ENCODE measurements at places on chromosomes 1 and 21.

DNA sequence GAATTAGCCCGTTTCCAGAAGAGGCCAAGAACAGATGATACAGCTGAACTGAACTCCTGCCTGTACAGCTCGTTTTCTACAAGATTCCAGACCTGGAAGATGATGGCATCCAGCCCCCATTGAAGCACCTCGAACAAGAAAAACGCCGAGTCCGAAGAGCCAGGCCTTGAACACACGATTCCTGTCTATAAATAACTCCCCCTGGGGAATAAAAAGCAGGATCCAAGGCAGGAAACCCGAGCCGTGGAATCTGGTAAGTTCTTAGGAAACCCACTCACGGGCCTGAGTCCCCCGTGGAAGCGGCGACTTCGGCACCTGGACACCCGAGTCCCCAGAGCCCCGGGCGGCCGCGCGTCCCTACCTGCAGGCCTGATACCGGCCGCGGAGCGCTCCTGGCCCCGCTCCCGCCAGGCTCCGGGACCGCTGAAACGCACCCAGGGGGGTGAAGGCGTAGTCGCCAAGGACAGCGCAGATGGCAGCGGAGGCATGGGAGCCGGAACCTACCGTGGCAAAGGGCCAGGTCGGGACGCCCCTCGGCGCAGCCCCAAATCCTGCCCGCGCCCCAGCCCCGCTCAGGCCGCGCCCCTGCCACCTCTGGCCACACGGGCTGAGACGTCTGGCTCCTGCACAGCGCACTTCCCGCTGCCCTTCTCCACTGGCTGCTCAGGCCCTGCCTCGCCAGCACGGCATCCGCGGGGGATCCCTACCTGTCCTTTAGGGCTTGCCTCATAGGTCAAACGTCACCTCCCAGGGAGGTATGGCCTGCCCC is 14.0 kb upstream of the HLCS start:
- no peak for DNase-seq

DNA sequence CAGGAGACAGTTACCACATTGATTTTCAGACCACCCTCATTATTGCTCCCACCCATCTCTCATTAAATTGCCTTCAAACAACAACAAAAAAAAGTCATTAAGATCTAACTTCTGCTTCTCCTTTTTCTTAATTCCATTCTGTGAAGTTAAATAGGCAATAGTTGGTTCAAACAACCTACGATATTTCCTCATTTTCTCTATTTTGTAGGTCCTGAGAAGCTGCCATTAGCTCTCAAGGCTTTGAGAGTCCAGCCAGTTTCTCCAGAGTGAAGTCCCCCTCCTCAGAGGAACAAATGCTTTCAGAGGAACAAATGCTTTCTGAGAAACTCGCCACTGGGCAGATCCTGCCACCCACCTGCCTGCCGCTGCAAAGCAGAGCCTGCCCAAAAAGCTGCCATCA is 125.6 kb downstream of the ETS2 start:
- no peak for DNase-seq

DNA sequence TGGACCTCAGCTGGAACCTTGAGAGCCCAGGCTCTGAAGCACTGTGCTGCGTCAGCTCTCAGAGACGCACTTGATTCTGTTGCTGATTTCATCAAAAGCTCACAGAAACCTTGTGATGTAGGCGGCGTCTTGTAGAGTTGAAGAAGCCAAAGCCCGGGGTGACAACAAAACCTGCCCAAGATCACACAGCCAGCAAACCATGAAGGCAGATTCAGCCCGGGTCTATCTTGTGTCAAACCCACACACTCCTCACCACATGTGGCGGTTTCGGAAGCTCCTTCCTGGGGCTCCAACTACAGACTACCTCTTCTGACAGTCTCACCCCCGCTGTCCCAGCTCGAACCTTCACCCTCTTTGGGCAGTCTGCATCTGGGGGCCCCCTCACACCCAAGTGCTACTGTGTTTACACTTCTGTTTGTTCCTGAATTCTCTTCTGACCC is 50.4 kb downstream of the TENT5C start:
- peak; percentile 54 for DNase-seq

GRCh38 chr1:6157132-6157527 is 23.0 kb downstream of the CHD5 start:
- DNase-seq: no peak

GRCh38 chr1:232462213-232462612 is 167.7 kb downstream of the SIPA1L2 start:
- peak; percentile 2 for DNase-seq

GRCh38 chr1:238465449-238465848 is 574.7 kb upstream of the ZP4 start:
- no peak for DNase-seq

GRCh38 chr1:44170281-44170823 is 28.9 kb upstream of the KLF18 start:
- no peak for DNase-seq
